ENCODE measurements at places on chromosomes 7 and 10.

GRCh38 chr10:101018600-101019439 lies 12.1 kb downstream of the PDZD7 start:
- no peak for DNase-seq

DNA sequence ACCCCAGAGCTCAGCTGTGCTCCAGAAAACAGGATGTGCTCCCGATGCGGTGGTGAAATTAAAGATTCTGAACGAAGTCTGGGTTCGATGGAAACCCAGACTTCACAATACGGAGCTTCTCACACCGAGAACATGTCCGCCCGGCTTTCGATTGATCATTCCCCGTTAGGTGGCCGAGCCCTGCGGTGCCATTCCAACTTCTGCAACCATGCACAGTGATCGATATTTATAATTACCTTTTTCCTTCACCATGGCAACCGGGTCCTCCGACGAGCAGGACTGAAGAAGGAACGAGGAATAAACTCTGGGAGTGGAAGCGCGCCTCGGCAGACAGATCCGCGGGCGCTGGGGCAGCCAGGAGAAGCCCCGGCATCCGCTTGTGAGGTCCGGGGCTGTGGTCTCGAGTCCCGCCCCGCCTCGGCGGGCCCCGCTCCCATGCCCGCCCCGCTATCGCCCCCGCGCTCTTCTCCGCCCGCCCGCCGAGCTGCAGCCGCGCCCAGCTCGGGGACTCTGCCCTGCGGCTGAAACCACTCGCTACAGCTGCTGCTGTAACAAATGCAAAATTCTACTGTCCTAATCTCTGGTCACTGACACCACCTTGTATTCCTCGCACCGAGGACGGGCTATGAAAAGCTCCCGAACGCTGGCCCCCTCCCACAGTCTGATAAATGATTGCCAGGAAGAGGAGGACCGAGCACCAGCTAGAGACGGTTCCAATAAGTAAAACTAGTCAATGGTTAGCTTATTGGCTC lies 26.2 kb downstream of the ABLIM1 start:
- DNase-seq, result no peak

GRCh38 chr10:74598891-74599566 lies 227.4 kb upstream of the KAT6B start:
- DNase-seq, result no peak

DNA sequence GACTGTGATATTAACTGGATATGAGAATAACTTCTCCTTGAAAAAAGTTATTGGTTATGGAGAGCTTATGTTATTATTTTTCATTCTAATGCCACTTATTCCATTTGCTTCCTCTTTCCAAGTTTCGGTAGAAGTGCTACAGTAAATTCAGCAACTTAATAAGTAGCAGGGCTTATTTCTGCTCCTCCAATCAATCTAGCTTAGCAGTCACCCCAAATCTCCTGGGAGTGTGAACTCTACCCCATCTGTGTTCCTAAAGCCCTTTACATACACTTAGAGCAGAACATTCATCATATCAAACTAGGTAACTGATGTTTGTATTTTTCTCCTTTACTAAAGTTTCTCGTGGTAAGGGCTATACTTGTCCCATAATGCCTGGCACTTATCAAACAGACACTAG lies 8.7 kb downstream of the ARL3 start:
- no peak for DNase-seq

GRCh38 chr7:112937651-112938415 lies 147.6 kb upstream of the TMEM168 start:
- DNase-seq, result no peak

DNA sequence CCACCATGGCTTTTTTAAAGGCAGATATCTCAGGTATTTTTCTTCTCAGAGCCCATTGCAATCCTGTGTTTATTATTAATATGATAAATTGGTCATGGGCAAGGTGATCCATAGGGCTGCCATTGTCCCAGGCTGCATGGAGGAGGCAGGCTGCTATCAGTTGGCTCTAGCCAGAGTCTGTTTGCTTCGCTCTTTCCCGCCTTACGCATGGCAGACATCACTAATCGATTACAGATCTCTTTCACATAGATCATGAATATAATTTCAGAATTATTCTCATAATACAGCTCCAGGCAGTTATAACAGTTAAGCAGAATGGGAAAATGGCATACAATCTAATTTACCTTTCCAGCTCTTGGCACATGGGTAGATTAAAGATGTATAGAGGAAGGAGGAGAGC lies 30.4 kb upstream of the HABP2 start:
- DNase-seq, result no peak

- no peak for DNase-seq
Observed at GRCh38 chr7:16774294-16774693, 20.7 kb downstream of the TSPAN13 start.

GRCh38 chr10:125213541-125214282 lies 53.3 kb upstream of the CTBP2 start:
- no peak for DNase-seq

DNA sequence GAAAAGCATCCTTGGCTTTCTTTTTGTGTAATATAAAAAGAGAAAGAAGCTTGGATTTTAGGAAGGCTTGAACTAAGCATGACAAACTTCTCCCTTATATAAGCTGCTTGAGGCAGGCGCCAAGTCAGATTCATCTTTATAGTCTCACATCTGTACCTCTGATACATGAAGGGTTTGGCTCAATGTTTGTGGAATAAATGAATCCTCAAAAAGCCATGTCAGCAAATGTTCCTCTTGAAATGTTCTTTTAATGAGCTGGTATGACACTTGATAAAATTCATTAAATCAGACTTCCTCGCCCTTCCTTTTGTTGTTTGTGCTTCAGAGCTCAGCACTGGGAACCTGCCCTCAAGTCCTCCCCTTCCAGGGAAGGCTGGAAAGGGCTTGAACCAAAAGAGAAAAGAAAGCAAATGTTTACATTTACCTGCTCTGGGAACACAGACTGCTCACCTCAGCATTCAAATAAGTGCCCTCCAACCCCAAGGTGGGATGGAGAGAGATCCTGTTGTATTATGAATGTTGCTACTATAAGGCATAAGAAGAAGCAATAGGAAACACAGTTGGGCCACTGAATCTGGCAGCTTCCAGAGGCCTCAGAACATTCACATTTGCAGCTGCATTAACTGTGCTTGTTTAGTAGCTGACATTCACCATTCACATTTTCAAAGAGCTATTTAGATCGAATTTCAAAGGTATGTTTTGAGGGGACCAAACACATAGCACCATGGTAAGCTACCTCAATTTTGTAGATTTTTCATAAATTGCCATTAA lies 212.6 kb downstream of the CACNA2D1 start:
- DNase-seq, result no peak

DNA sequence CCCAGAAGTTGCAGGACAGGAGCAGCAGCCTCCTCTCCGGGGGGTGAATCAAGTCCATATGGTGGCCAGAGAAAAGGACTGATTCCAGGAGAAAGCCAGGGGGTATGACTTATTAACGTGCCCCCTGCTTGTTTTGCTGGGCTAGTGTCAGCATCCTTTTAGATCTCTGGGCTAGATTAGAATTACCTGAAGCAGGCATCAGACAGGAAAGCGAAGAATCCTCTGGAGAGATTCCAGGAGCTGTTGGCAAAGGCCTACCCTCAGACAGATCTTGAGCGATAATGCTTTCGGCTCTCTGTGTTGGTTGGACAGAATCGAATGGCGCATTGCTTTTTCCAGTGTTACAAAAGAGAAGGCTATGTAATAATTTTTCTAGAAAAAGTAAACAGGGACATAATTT lies 164.0 kb upstream of the GLI3 start:
- no peak for DNase-seq

DNA sequence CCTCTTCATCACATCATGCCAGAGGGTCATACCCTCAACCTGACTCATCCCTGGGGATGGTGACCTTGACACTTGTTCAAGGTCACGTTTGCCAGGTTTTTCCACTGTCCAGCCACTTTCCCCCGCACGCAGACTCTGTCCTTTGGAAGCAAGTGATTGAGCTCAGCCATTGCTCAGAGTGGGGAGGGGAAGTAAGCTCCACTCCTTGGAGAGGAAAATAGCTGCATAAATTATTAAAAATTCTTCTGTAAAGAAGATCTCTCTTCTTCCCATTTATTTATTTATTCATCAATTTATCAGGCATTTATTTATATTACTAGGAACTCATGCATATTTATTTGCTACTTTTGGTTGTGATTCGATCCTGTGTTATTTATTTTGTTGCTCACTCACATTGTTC lies 88.0 kb downstream of the GLRX3 start:
- no peak for DNase-seq

- peak; percentile 65 for DNase-seq
Observed at GRCh38 chr10:97726636-97727178, 10.2 kb upstream of the ZFYVE27 start.

DNA sequence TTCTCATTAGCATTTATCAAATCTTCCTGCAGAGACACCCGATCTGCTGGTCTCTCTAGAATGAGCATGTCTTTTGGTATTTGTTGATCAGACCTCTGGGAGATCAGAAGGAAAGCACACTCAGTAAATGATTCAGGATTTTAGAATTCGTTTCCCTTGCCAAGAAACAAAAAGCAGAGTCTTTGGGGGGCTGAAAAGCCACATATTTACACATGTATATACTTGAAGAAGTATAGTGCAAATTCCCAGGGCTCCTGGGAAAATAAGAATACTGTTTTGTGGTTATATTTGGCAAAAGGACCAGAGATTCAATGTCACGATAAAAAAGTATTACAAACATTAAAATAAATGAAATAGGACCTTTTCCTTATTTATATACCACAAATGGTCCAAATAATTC lies 100.2 kb downstream of the AGMO start:
- DNase-seq, result no peak

DNA sequence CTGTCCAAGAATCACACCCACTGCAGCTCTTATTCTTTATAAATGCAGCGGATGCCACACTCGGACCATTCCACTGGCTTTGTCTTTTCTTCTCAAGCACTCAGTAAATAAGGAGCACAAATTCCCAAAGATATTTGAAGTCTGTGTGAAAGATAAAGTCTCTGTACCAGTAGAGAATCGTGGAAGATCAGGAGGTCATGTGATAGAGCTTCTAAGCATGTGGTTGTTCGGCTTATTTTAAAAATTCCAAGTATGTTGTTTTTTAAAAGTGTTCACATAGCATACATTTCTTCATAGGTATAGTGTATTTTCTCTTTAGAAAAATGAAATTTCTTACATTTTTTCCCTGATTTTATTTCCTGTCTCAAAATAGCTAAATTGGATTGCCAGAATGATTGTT lies 75.8 kb downstream of the NOC3L start:
- no peak for DNase-seq

DNA sequence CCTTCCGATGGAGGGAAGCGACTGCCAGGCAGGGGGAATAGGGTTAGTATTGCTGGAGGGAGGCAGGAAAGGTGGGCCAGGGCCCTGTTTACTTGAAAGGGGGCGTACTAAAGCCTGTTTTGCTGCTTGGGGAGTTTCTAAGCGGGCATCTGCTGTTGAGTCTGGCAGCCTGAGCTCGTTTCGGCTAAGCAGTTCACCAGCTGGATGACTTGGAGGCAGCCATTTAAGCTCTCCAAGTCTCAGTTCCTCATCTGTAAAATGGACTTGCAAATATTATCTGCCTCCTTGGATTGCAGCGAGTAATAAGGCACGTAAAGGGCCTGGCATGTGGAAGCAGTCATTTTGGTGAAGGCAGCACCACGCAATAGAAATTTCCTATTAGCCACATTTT lies 44.0 kb downstream of the LDB3 start:
- DNase-seq, result no peak

- no peak for DNase-seq
Observed at GRCh38 chr7:138188290-138188858, 112.1 kb downstream of the AKR1D1 start.

DNA sequence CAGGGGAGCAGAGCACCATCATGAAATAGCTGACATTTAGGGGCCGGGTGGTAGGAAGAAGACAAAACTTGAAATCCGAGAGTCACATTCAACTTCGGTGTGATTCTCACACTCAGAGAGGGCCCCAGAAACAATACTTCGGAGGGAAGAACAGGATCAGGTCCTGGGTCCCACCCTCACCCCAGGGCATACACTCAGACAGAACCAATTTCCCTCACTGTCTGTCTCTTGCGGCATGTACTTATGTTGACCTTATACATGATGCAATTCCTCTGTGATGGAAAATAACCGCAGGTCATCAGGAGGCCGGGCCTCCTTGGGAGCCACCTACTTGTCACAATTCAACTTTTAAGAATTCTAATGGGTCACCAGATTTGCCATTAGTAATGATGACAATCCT lies 26.3 kb upstream of the HMX3 start:
- DNase-seq, result no peak

GRCh38 chr10:89526358-89526757 lies 9.0 kb downstream of the SLC16A12 start:
- DNase-seq, result no peak

DNA sequence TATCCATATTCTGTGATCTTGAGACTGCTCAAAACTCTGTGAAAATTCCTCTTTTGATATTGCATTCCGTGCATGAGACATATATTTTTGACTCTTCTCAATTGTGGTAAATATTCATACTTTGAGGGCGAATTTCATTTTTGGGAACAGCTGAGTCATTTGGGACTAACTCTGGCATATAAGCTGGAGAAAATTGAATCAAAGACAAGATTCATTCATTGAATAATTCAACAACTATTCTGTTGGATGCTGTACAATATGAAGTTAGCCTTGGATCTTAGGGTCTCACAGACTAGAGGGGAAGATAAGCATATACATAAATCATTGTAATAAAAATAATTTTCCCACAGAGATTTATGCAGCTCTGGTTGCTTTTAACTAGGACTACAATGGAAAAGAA lies 183.2 kb upstream of the NEBL start:
- no peak for DNase-seq

DNA sequence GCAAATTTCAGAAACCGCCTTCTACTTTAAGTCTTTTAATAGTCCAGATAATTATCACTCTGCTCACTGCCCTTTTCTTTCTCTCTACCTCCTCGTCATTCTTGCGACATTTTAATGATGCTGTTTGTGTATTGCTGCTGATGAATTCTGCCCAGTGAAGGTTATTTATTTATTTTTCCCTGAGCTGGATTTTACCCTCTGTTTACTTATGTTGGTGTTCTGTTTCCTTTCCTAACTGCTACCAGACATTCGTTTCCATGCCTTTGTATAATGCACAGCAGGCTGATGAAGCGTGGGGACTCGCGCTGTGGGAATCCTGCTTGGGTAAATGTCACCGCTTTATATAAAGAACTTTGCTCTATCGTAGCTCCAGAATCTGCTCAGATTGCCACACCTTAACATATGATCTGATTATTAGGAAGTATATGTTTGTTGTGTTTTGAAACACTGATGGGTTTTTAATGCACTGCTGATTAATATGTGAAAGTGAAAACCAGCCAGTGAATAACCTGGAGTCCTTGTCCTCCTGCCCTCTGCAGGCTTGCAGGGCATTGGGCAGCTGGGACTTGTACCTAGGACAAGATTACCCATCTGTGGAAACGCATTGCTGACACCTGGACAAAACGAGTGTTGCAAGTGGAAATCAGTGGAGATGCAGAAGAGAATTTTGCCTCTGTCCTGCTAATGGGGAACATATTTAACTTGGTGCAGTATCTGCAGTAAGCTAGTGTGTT lies 291.5 kb downstream of the SDK1 start:
- DNase-seq, result no peak

GRCh38 chr10:35201234-35201633 lies 74.6 kb downstream of the CREM start:
- no peak for DNase-seq

- DNase-seq, result no peak
Observed at GRCh38 chr10:84329986-84330651, 1.7 kb downstream of the CCSER2 start.

- no peak for DNase-seq
Observed at GRCh38 chr7:7868572-7868899, 100.1 kb upstream of the GLCCI1 start.

Measured in uterus (tissue), 4 donors.